ENCODE measurements at places on chromosomes 4 and X. TPM values are rescaled to one million over a fixed set of nuclear protein-coding genes. Genes with fewer than 3 reads are reported as not detected.

Gene PLP1
- total RNA-seq, result 3,609 TPM

Gene KCNIP4
- 115 TPM for total RNA-seq

Gene NR0B1
- 0.23 TPM for total RNA-seq

Gene ZAR1
- total RNA-seq, result 0.34 TPM

Gene ITIH6
- not detected for total RNA-seq
